ENCODE measurements at places on chromosomes 1 and 21.

- DNase-seq, result no peak
Observed at GRCh38 chr1:25795211-25795610, 4.8 kb upstream of the SELENON start.

- DNase-seq, result no peak
Observed at GRCh38 chr1:6601923-6602668, 573 bp downstream of the KLHL21 start.

DNA sequence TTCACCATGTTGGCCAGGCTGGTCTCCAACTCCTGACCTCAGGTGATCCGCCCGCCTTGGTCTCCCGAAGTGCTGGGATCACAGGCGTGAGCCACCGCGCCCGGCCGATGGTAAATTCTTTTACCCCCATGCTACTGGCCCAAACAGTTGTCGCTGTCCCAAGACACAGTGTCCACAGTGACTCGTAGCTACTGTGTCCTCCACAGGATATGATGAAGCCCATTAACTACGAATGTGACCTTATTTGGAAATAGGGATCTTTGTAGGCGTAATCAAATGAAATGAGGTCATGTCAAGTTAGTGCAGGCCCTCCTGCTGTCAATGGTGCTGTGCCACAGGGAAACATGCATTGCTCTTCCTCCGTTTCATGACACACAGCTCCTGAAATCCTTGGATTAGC, 8.5 kb downstream of the FNDC10 start:
- no peak for DNase-seq

GRCh38 chr21:34810786-34811185, 142.0 kb downstream of the CLIC6 start:
- no peak for DNase-seq

DNA sequence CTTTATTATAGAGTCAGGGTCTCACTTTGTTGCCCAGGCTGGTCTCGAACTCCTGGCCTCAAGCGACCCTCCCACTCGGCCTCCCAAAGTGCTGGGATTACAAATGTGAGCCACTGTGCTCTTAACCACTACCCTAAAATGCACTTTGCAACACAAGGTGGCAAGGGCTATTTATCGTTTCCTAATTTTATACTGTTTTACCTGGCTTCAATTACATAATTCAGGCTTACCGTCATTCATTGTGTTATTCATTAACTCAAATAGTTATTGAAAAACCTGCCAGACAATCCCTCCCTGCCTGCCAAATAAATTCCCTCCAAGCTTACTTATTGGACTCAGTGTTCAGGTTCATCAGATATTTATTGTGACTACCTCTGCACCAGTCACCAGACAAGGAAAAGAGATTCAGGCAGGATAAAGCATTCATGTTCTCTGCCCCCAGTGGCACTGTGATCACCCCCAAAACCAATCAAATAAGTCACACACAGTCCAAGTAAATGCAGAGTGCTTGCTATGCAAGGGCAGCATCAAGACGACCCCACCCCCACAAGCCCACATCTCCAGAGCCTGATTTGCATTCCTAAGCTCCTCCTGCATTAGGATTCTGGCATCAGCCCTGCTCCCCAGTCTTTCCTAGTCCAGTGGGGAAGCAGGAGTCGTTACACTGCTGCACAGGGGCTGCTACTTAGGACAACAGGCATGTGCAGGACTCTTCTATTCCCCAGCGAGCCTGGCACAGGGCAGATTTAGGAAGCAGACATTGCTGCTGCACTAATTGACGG, 8.1 kb downstream of the PAQR7 start:
- no peak for DNase-seq

- no peak for DNase-seq
Observed at GRCh38 chr1:162360874-162361260, 15.8 kb downstream of the SPATA46 start.

- DNase-seq, result no peak
Observed at GRCh38 chr1:180540697-180541594, 17.8 kb upstream of the OVAAL start.

DNA sequence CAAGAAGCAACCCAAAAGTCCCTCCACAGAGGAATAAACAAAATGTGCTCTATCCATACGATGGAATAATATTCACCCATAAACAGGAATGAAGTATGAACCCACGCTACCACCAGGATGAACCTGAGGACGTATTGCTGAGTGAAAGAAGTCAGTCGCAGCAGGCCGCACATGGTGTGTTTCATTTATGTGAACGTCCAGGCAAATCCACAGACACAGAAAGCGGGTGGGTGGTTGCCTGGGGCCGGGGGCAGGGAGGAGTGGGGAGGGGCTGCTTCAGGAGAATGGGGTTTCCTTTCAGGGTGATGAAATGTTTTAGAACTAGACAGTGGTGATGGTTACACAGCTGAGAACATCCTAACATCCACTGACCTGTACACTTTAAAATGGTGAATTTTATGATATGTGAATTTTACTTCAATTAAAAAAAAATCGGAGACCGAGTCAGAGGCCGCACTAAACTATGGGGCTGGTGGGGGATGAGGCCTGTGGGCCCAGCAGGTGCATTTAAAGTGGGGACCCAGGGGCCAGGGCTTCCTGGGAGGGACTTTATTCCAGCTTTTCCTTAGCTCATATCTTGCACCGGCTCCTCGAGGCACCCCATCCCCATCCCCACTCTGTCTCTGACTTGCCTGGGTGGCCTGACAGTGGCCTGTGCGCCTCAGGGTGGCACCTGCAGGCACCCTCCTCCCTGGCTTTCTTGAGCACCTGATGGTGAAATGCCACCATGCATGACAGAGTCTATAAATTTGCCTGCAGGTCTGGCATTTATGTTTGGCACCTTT, 392.6 kb upstream of the VAMP3 start:
- DNase-seq, result no peak

DNA sequence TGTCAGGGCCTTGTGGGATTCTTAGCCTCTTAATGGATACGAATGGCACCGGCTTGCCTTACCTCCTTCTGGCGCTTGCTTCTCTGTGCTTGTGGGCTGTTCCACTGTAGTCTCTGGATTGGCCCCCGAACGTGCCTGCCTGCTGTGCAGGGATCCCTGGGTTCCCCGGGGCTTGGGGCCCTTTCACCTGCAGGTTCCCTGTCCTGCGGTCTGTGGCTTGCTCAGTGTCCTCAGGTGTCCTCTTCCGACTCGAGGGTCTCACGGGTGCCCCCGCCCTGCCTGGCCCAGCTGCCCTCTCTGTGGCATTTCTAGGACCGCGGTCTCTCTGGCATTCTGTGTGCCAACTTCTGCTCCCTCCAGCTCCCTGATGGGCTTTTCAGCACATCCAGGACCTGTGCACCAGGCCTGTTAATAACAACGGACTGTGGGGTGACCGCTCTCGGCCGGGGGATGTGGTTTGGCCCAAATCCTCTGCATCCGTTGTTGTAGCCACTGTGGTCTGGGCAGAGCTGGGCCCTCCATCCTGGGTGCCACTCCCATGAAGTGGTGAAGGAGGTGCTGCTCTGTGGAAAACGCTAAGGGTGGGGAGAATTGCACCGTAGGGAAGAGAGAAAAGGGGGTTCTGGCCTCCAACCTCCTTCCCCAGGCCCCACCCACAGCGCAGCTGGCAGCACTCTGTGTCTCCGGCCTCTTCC, 12.4 kb downstream of the COL18A1 start:
- no peak for DNase-seq

DNA sequence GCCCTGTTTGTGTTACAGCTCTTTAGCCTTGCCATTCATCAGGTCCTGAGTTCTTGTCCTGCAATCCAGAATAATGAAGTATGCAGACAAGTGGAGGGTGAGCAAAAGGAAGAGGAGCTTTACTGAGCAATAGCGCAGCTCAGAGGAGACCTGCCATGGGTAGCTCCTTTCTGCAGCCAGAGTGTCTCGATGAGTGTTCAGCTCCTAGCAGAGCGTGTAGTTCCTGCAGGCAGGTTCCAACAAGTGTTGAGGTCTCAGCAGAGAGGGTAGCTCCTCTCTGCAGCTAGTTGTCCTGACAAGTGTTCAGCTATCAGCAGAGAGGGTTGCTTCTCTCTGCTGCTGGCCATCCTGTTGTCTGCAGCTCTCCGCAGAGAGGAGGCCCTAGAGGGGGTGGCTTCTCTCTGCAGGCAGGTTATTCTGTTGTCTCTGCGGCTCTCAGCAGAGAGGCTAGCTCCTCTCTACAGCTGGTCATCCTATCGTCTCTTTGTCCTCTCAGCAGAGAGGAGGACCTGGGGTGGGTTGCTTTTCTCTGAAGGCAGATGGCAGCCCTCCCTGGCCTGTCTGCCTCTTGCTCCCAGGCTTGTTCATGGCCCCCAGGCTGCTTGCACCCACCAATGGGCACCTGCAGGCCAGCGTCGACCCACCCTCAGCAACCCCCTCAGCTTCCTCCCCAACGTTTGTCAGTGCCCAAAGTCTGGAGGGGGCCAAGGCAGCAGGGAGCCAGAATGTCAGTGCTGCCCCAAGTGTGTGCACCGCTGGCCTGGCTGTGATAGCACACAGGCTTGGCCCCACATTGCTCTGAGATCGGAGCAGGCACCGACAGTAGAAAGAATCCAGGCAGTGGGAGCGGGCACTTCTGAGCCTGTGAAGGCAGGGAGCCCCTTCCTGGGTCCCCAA, 112.5 kb upstream of the RUNX3 start:
- no peak for DNase-seq

GRCh38 chr1:156942176-156942575, 21.7 kb downstream of the LRRC71 start:
- no peak for DNase-seq

- DNase-seq, result no peak
Observed at GRCh38 chr1:192601567-192601966, 26.0 kb downstream of the RGS1 start.

DNA sequence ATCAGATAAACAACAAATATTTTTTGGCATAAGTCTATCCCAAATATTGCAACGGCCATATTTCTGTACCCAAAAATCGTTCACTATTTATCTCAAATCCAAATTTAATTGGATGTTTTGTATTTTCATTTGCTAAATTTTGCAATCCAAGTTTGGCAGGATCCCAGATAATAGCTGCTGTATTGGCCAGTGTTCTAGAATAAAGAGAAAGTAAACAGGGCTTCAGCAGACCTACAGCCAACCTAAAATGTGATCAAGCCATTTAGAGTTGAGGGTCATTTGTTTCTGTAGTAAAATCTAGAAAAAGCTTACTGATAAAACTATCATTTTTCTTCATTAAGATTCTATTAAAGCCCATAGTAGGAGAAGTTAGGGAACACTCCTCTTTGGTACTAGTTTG, 506.6 kb upstream of the PTBP2 start:
- no peak for DNase-seq

GRCh38 chr21:15688016-15688415, 41.8 kb upstream of the USP25 start:
- DNase-seq, result no peak

DNA sequence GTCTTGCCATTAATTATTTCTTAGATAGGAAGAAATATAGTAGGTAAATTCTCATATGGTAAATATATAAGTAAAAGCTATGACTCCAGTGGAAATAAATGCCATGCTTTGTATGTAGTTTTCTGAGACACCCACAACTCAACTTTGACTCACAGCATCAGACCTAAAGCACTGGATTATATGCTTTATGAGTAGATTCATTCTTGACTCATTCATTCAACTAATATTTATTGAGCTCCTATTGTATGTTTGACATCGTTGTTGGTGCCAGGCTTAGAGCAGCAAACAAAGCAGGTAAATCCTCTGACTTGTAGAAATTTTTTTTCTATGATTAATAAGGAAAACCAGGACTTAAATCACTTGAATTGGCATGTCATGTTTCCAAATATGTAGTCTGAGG, 211.4 kb downstream of the PTPRC start:
- DNase-seq, result no peak

GRCh38 chr21:31425138-31425537, 81.1 kb upstream of the TIAM1 start:
- no peak for DNase-seq

- DNase-seq, result no peak
Observed at GRCh38 chr1:204947338-204947737, 76.7 kb downstream of the NFASC start.

DNA sequence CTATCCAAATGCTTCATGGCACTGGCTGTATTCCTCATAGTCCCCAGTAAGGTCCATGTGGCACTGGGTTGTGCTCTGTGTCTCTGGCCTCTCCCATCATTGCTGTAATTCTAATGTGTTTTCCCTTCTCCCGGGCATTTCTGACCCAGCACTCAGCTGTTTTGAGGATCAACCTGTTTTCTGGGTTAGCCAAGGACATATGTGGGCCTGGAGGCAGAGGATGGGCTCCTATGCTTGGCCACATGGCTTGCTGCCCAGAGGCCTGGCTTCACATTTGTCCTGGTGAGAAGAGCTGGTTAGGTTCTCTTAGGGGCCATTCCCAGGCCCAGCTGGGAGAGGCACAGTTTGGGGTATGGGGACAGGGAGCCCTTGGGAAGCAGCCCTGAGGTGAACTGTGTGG, 103.1 kb downstream of the FAM78B start:
- no peak for DNase-seq

GRCh38 chr1:153357853-153358690, at the start of gene S100A9:
S100A9 (plus strand) TSS chr1:153357854; CDS start chr1:153358284, 430 bp downstream.
- DNase-seq, result no peak

GRCh38 chr1:169201084-169201619, 94.7 kb downstream of the ATP1B1 start:
- DNase-seq, result no peak

- no peak for DNase-seq
Observed at GRCh38 chr1:17765444-17766411, 10.6 kb downstream of the ACTL8 start.

DNA sequence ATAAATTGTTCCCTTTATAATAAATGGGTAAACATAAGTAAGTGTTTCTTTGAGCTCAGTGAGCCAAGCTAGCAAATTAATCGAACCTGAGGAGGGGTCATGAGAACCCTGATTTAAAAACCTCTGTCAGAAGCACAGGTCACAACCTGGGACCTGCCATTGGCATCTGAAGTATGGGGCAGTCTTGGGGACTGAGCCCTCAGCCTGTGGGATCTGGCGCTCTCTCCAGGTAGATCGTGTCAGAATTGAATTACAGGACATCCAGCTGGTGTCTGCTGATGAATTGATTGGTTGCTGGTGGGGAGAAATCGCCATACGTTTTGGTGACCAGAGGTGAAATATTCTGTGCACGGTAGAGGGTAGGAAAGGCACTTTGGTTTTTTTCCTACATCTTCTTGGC, 17.5 kb downstream of the UCK2 start:
- DNase-seq, result no peak

GRCh38 chr1:21956720-21957552, 19.8 kb upstream of the HSPG2 start:
- DNase-seq, result peak; percentile 67

DNA sequence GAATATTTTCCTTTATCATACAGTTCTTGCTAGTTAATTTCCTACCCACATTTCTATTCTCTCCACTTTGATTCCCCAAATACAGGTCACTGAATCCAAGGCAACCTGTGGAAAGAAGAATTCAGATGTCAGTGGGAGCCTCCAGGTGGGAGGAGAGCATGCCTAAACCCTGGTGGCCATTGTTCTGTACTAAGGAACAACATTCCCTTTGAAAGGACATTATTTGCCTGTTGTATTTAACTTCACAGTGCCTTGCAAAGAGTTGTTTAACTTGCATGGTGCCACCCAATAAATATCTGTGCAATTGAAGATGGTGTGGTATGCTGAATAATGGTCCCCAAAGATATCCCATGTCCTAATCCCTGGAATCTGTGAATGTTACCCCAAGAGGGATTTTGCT, 21.3 kb downstream of the NPHS2 start:
- DNase-seq, result no peak

- no peak for DNase-seq
Observed at GRCh38 chr1:230308039-230308438, 118.1 kb downstream of the PGBD5 start.

Data from CD4-positive, alpha-beta T cell treated with Interleukin-2 at 100 ng/mL for 4 hours (primary cell).